NCI-H2029 treated with DMSO at 0.1 percent for 48 hours (cell line): ENCODE measurements at places on chromosomes 11 and 22.

GRCh38 chr11:46321757-46322156, 25.5 kb upstream of the DGKZ start:
- DNase-seq, result no peak

DNA sequence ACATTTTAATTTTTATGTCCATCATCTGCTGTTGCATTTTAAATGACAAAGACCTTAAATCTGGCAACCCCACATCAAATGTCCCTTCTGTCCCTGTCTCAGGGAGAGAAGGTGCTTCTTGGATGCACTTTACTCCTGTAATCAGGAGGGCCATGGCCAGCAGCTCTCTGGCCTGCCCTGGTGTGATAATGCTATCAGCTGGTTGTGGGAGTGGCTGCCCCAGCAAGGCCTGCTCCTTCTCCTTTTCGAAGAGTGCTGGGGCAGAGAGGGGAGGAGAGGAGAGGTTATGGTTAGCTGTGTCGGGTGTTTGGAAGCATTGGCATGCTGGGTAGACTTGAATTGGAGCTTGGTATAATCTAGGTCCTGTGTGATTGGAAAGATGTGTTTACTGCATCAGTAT, 12.8 kb downstream of the TNRC6B start:
- no peak for DNase-seq

- DNase-seq, result no peak
Measured at GRCh38 chr22:40529821-40530220, 106.7 kb downstream of the MRTFA start.

GRCh38 chr22:26565181-26565580, 24.8 kb downstream of the TPST2 start:
- DNase-seq, result no peak

DNA sequence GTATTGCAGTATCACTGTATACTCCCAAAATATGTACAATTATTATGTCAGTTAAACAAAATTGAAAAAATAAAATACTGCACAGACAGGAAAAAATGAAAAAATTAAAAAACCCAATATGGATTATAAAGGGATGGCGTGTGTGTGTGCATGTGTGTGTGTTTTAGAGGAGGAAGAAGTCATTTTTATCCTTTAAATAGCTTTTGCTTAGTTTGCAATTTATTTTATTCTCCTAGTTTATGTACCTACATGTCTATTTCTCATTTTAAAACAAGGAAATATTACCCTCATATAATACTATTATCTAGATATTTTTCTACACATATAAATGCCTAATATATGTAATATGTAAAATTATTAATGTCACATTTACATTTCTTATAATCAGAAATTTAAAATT, 1144.3 kb downstream of the LRRC4C start:
- DNase-seq, result no peak

DNA sequence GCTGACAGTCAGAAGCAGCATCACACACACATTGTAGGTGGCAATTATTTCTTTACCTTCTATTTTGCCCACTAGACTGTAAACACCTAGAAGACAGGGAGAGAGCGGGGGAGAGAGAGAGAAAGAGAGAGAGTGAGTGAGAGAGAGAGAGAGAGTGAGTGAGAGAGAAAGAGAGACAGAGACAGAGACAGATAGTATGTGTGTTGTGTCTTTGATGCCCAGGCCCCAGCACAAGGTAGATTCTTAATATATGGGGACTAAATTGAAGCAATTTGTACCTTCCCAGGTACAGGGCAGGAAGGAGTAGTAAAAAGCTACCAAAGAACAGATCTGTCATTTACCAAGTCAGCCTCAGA, 163.7 kb downstream of the PKNOX2 start:
- DNase-seq, result no peak
